Ovary (tissue), 10 donors: ENCODE measurements at places on chromosomes 16 and 17. TPM values are rescaled to one million over a fixed set of nuclear protein-coding genes. Genes with fewer than 3 reads are reported as not detected.

GRCh38 chr16:85651629-85652430 is 36.9 kb downstream of the GINS2 start:
- DNase-seq: peak; percentile 70

- DNase-seq: no peak
Observed at GRCh38 chr17:4163951-4164350, 21.0 kb downstream of the CYB5D2 start.

GRCh38 chr16:77093999-77094398 is 97.0 kb upstream of the MON1B start:
- DNase-seq: no peak

DNA sequence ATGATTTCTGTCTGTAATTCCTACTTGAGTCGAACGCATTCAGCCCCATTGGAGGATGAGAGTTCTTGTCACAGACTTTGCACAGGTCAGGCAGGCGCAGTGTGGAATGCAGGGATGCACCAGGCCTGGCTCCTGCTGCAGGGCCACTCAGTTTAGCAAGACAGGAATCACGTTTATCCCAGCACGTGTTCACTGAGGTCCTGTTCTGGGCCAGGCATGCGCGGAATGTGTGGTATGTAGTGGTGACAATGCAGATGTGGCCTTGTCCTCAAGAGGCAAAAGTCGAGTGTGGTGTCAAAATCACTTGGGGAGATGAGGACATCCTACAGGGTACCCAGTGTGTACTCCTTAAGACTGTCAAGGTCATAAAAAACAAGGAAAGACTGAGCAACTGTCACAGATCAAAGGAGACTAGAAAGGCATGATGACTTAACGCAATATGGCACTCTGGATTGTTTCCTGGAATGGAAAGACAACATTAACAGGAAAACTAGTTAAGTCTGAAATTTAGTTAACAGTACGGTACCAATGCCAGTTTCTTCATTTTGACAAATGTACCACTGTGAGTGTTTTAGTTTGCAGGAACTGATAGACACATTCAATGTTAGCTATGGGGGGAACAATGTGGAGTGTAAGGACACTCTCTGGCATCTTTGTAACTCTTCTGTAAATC is 121.5 kb upstream of the ADAMTS18 start:
- DNase-seq: no peak

CDH15 gene
- not detected for total RNA-seq

DNA sequence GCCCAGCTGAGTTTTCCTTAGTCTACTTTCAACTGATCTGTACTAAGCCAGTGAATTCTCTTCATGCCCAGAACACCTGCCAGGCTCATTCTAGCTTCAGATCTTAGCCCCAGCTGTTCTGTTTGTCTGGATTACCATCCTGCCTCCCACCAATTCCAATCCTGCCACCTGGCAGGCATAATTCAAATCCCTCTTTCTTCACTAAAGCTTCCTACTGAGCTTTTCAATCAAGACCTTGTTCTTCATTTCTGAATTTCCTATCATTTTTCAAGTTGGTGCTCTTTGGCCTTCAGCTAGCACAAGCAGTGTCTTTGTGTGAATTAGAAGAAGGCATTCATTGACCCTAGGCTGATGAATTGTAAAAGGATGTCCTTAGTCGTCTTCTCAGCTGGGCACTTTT is 357.6 kb downstream of the UTP18 start:
- no peak for DNase-seq
